Activated CD4-positive, alpha-beta T cell treated with anti-CD3 and anti-CD28 coated beads for 24 hours (primary cell): ENCODE measurements at places on chromosomes 4 and X.

- no peak for DNase-seq
Measured at GRCh38 chr4:52585379-52585778, 73.7 kb downstream of the USP46 start.

- DNase-seq, result no peak
Measured at GRCh38 chr4:153020457-153020856, 84.3 kb downstream of the FHDC1 start.

GRCh38 chrX:68832101-68832416 lies 3.2 kb downstream of the EFNB1 start:
- no peak for DNase-seq

GRCh38 chr4:141331534-141332358 lies 111.1 kb downstream of the ZNF330 start:
- DNase-seq, result no peak

DNA sequence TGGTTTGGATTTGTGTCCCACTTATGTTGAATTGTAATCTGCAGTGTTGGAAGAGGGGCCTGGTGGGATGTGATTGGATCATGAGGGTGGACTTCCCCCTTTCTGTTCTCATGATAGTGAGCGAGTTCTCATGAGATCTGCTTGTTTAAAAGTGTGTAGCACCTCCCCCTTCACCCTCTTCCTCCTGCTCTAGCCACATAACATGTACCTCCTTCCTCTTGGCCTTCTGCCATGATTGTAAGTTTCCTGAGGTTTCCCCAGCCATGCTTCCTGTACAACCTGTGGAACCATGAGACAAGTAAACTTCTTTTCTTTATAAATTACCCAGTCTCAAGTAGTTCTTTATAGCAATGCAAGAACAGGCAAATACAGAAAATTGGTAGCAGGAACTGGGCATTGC lies 138.7 kb downstream of the INPP4B start:
- no peak for DNase-seq

- no peak for DNase-seq
Measured at GRCh38 chr4:13537832-13538177, 6.5 kb downstream of the NKX3-2 start.

DNA sequence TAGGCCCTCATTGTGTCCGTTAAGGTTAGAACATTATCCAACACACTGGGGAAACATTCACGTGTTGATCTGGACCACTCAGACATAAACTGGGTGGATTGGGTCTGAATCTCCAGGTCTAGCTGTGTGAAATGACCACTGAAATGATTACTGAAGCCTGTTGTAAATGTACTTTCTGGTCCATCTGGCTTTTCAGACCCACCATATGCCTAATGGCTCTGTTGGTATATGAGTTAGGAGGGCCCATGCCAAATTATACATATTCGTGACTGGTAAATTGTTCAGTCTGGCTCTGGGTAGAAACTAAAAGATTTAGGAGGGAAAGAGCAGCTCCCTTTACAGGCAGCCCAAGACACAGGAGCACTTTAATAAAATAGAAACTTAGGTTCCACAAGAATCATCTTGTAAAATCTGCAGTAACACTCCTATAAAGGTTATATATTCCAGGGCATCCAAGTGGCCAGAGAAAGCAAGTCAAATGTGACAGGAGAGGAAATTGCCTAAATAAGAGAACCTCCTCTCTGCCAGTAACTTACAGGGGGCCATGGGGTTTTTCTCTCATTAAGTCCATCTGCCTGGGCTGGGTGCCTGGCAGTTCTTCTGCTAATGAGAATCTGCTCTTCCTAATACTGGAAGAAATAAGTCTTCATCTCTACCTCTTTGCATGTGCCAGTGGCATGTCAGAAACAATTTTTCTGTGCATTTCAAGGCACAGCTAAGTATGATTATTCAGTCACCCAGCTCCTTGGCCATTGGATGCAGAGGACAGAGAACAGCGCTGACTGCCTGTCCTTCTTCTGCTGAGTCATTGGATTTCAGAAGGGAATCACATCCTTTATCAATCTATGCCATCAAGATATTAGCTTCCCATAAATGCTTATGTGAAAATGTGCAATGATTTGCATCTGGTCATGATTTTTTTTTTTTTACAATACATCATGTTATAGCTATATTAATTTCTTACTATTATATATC lies 112.6 kb downstream of the GLRA2 start:
- no peak for DNase-seq

- no peak for DNase-seq
Measured at GRCh38 chrX:153681175-153681574, 6.6 kb upstream of the SLC6A8 start.

- no peak for DNase-seq
Measured at GRCh38 chr4:105630670-105631655, 77.5 kb downstream of the INTS12 start.

DNA sequence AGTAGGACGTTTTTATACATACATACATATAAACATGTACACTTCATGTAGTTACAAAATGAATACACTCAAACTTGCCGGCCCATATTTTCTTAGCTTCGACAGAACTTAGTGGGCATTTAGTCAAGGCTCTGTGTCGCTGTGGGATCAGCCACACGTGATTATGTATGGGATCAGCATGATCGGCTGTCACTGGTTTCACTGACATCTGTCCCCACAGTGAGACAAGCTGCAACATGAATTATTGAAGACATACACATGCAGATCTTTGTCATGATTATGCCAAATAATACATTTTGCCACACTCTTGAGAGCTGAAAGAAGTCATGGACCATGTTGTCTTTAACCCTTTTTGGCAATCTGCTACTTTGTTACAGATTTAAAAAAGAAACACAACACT lies 38.2 kb upstream of the NAA11 start:
- DNase-seq, result no peak

DNA sequence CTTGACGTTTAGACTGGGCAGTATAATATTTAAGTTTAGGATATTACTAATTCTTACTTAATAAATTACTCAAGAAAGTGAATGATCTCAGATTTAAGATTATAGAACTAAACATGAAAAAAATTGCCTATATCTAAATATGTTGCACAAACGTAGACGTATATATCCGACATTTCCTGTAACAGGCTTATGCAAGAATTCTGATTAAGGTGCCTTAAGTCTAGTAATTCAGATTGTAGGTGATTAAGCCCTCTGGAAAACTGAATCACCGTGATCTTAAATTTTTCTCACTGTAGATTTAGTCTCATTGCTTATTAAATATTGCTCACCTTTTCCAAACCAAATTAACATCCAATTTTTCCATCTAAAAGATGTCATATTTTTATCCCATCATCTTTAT lies 24.0 kb downstream of the ATXN3L start:
- no peak for DNase-seq

DNA sequence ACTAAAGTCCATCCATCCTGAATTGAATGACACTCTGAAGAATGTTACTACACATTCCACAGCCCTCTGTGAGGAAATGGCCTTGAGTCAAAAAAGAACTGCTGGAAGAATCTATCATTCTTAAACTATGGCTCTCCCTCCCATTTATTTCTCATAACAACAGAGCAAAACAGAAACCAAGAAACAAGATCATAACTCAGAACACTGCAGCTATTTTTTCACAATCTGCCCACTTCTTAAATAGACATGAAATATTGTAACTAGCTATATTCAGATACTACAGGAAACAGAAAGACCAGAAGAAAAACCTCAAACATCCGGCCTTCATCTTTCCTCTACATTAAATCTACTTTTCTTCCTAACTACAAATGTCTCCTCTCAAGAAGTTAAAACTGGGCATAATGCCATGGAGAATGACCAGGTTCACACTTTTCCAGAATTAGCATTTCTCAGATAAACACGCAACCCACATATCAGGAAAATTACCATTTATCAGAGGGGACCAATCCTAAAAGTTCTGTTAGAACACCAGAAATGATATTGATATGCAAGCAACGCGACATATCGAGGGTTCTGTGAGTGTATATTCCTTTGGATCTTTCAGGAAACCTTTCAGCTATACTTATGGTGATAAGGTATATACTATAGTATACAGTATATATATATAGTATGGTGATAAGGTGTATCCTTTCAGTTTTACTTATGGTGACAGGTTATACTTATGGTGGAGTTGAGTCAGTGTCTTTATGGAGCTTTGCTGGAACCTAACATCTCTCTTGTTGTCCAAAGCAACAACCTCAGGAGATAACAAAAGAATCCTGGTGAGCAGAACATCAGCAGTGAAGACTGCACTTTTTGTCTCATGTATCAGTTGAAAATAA lies 60.4 kb upstream of the IRF2 start:
- DNase-seq, result no peak

DNA sequence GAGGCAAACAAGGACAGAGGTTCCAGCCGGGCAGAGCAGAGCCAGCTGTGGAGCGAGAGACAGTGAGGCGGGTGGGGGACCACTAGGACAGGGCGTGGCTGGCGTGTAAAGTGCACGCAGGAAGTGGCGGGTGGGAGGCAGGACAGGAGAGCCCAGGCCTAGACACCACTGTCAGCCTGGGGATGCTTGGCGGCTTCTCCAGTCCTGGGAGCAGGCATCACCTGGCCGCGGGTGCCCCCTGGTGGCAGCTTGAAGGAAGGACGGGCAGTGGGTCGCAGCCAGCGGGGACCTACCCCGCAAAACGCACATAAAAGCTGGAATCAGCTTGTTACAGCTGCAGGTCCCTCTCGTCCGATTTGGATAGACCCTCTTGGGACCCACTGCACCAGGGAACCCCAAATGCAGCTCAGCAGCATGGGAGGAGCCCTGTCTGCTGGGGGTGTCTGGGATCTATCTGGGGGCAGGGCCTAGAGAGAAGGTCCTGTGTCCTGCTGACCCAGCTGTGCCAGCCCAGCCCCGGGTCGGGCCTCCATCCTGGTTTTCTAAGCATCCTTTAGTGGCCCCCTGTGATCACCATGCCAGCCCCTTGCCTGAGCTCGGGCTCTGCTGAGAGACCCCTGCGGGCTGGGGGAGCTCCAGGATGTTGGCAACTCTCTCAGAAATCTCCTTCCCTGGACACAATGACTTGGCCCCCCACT lies 57.7 kb downstream of the WFS1 start:
- DNase-seq, result peak; percentile 68

- no peak for DNase-seq
Measured at GRCh38 chr4:100889401-100889800, 371.6 kb upstream of the EMCN start.

DNA sequence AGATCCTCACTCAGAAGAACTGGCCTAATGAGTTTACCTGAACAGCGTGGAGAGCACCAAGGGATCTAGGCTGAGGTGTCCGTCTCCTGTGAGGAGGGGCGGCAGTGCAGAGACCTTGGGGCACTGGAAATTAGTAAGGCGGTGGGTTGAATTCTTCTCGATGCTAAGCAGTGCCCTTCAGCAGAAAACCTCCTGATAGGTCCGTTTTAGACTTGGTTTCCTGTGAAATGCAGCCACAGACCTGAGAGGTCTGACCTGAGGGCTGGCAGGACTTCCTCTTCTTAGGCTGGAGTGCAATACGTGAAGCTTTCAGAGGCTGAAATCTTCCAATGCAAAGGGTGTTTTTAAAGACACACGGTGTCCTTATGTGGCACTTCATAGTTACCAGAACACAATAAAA lies at the start of gene CLNK:
CLNK (minus strand) TSS at position 138 of the 400 bp plus-strand sequence. CDS start 16,899 bp downstream, outside the sequence.
- no peak for DNase-seq

- no peak for DNase-seq
Measured at GRCh38 chrX:70231666-70232065, 2.8 kb upstream of the AWAT1 start.

GRCh38 chr4:121685257-121685656 lies 11.5 kb downstream of the ANXA5 start:
- no peak for DNase-seq

DNA sequence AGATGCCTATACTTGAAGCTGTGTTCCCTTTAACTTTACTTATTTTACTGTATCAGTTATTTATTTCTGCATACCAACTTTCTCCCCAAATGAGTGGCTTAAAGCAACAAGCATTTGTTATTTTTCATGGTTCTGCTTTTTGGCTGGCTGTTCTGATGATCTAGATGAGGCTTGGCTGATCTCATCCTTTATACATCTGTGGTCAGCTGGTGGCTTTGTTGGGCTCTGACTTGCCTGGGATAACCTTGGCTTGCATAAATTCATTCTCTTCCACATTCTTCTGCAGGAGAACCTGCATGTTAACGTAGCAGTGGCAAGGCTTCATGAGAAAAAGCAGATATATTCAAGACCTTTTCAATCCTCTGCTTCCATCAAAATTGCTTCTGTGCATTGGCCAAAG lies 1317.6 kb downstream of the ADGRL3 start:
- DNase-seq, result no peak

DNA sequence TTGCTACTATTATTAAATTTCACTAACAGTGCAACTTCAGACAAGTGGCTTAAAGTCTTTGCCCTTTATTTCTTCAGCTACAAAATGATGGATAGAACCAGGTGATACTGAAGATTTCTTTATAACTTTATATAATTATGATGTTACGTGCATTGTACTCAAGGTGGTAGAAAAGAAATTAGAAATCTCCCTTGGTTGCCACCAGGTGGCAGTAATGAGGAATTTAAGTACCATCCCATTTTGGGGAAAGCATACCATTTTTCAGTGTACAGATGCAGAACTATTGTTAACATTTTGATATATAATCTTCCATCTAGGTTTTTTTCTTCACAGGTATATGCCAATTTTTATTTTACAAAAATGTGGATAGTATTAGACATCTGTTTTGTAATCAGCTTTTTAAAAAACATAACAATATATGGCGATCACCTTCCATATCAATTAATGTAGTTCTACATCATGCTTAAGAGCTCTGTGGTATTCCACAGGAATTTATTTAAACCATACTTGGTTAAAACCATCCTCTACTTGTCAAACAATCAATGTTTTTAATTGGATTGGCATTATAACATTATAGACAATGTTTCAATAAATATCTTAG lies 37.7 kb upstream of the RAB33B start:
- peak; percentile 21 for DNase-seq

GRCh38 chr4:37836838-37837440 lies 10.5 kb downstream of the PGM2 start:
- DNase-seq, result no peak

GRCh38 chr4:119559044-119559647 lies 69.5 kb downstream of the PDE5A start:
- DNase-seq, result no peak

DNA sequence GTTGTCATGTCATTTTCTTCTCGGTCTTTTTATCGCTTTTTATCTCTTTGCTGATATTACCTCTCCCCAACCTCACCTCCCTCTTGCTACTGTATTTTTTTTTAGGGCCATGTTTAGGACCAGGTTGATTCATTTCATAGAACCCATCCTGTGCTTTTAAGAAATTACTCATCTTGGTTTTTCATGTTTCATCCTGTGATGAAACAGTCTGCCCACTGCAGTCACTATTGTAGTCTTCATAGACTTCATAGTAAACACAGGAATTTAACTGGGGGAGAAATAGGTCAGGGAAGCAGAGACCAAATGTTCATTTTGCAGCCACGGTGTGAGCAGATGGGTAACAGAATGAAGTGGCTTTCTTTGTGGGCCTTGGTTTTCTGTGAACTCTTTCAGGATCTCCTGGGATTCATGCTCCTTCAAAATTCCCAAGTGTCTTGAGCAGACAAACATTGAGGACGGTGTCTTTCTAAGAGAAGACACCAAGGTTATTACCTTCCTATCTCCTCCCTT lies 161.8 kb downstream of the NAA11 start:
- no peak for DNase-seq

DNA sequence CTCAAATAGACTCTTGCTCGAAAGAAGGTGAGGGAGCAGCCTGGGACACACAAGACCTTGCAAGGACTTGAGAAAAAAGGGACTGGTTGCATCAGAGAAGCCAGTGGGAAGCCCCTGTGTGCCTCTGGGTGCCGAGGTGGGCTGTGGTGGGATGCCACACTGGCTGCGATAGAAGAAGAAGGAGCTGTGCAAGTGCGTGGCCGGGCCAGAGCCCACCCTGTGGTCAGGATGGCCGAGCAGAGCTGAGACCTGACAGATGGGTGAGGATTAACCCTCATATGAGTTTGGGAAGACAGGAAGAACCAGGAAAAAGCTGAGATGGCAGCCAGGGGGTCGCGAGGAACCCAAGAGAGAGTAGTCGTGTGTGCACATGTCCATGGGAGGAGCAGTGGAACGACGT lies 44.6 kb upstream of the HGFAC start:
- no peak for DNase-seq
